Natural killer cell (primary cell): ENCODE measurements at places on chromosomes 5 and 9. TPM values are rescaled to one million over a fixed set of nuclear protein-coding genes. Genes with fewer than 3 reads are reported as not detected.

The PRLR gene
- total RNA-seq = 0.09 TPM

The NCS1 gene
- total RNA-seq = 2.4 TPM

The PTPN3 gene
- not detected for total RNA-seq

The RANBP3L gene
- total RNA-seq = not detected

The RLN2 gene
- total RNA-seq = 1.4 TPM
